Urinary bladder (tissue), 4 donors: ENCODE measurements at places on chromosomes 4 and X. TPM values are rescaled to one million over a fixed set of nuclear protein-coding genes. Genes with fewer than 3 reads are reported as not detected.

DNA sequence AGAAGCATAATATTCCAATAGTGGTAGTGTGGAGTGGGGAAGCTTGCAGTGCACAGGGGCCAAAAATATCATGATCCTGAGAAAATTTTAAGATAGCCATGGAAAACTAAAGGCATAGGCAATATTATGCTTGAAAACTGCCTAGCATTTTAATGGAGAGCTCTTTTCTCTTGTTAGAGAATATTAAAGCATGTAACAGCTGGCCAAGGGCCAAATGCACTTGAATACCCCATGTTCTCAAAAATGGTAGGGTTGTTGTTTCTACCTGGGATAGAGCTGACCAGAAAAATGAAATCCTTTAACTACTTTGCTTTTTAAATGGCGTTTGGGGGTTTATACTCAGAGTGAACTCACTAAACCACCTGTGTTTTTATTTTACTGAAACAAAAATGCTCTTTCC, 739.6 kb upstream of the SLIT2 start:
- no peak for DNase-seq

Gene MOSPD2
- 35.4 TPM for total RNA-seq

GRCh38 chr4:154709550-154709949, 34.2 kb upstream of the LRAT start:
- no peak for DNase-seq

- DNase-seq: no peak
Observed at GRCh38 chrX:636981-637659, 6.5 kb downstream of the SHOX start.

DNA sequence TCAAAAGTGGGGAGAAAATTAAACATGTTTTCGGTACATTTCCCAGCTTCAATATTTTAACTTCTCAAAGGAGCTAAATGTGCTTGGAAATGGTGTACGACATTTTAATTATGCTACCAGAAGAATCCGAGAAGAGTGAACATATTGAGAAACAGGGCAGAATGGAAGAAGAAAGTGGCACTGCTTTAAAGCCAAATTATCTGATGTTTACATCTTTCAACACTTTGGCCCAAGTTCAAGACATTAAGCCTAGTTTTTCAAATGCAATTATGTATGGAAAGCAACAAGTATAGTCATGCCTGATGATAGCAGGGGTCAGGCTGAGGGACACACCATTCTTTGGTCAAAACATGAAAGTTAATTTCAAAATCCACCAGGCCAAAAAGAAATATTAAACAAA, 577.9 kb upstream of the ZFP42 start:
- no peak for DNase-seq

Gene HS3ST1
- total RNA-seq: 3.0 TPM

Gene ABCE1
- total RNA-seq: 130 TPM

GRCh38 chrX:46811121-46811520, 25.7 kb upstream of the RP2 start:
- DNase-seq: no peak

DNA sequence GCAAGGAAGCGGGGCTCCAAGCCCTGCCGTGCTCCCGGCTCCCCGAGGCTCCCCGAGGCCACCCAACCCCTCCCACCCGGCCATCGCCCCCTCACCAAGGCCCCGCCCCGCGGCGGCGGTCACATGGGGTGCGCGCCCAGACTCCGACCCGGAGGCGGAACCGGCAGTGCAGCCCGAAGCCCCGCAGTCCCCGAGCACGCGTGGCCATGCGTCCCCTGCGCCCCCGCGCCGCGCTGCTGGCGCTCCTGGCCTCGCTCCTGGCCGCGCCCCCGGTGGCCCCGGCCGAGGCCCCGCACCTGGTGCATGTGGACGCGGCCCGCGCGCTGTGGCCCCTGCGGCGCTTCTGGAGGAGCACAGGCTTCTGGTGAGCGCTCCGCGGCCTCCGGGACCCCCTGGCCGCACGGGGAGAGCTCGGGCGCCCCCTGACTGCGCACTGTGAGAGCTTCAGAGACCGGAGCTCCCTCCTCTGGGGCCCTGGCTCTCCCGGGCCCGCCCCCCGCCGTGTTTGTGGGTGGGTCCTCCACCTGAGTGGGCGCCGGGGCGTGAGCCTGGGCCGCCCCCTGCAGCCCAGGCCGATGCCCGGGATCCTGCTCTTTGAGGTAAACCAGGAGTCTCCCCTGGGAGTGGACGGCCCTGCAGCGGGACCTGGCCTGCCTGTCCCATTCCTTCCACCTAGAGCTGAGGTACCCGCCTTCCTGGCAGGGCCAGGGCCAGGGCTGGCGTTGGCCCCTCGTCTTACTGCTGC, at the start of gene IDUA:
Gene IDUA (plus strand): TSS at position 166 of the 745 bp plus-strand sequence. CDS start 41 bp downstream, at position 207.
- DNase-seq: peak; percentile 53

- DNase-seq: no peak
Observed at GRCh38 chr4:15695240-15695699, 7.6 kb upstream of the BST1 start.

- no peak for DNase-seq
Observed at GRCh38 chr4:152635851-152636250, 43.9 kb downstream of the TMEM154 start.

GRCh38 chr4:25030277-25031076, at the start of gene LGI2:
TSS of gene LGI2 (minus strand) at chr4:25030946. CDS start at chr4:25030693, 253 bp downstream.
- DNase-seq: no peak

GRCh38 chrX:11792461-11793421, 34.7 kb downstream of the MSL3 start:
- no peak for DNase-seq

DNA sequence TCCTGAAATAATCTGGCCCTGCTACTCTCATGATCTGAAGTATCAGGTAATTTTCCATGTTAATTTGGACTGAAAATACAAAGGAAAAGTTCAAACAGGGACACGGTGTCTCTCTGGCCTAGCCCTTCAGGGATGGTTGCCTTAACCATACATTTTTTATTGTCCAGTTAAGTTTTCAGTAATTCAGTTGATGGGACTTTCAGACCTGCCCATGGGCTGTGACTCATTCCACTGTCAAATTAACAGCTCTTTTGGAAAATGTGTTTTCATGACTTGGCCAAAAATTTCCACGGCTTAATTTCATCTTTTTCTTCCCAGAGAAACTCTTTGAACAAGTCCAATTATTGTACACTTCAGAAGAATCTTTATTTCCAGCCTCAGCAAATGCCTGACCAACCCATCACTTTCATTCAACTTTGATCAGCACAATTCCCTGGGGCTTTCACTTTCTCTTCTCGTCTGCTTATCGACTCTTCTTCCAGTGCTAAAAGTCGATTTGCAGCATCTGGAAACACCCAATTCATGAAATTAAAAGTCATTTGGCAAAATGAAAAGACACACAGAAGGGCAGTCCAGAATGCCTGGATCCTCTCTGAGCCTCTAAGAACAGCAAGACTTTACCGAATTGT, 293.9 kb downstream of the RAB28 start:
- no peak for DNase-seq

- DNase-seq: no peak
Observed at GRCh38 chrX:25976683-25977310, 161.3 kb upstream of the MAGEB18 start.

- DNase-seq: no peak
Observed at GRCh38 chrX:136386173-136386572, 85.4 kb downstream of the ADGRG4 start.

DNA sequence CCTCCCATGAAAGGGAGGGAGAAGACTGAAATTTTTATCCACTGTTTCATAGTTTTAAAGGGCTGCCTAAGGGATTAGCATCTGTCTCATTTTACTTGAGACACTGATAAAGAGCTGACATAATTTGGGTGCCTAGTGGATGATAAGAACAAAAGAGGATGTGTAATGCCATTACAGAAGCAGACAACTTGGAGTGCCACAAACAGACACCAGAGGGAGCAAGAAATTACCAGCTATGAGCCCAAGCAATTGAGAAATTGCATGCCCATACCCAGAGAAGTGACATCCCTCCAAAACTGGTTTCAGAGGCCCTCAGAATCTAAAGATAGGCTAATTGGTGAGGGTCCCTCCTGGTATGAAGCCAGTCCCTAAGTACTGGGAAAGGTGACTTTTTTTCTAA, 38.5 kb upstream of the POU3F4 start:
- no peak for DNase-seq

Gene GAGE12F
- not detected for total RNA-seq

- no peak for DNase-seq
Observed at GRCh38 chr4:70306076-70306475, 28.7 kb upstream of the CABS1 start.

- no peak for DNase-seq
Observed at GRCh38 chr4:13892739-13893105, 265.2 kb upstream of the BOD1L1 start.

Gene SAGE1
- total RNA-seq: not detected
